ENCODE measurements at places on chromosomes 7 and 10.
A peak's percentile ranks its signal among the peaks of the same experiment; 100 is the strongest.

DNA sequence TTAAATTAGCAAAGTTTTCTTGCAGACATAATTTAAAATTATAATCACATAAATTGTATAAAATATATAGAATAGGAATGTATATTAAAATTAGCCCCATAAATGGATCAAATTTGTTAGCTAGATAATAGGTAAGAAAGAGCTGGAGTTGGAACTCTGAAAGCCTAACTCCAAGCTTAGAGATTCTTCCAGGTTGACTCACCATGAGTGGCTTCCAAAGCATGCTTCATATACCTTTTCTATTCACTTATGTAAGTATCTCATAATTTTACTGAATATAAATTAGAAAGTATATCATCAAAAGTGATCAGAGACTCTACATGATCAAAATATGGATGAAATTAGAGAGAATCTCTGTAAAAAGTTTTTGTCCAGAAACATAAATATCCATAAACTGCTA lies 320.7 kb upstream of the MAGI2 start:
- no peak for DNase-seq

GRCh38 chr10:68489919-68490318 lies 18.1 kb upstream of the DNA2 start:
- DNase-seq = no peak

- DNase-seq = no peak
These were observed 16.8 kb downstream of the STX1A start for GRCh38 chr7:73702665-73703064.

DNA sequence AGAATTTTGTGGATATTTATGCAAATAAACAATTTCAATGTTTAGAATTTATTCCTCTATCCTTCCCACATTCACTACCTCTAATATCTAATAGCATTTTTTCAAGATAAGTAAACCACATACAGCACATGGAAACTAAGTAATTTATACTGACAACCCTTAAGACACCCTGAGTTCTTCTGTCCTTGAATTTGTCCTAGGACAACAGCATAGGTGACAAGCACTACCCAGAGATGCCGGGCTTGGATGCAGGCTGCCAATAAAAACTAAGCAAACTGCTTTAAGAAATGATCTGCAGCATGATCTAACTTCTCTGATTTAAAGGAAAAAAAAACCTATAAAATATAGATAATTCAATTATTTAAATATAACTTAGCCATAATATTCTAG lies 22.7 kb downstream of the NT5C3A start:
- DNase-seq = no peak

- DNase-seq = no peak
These were observed at the start of gene SCART1 for GRCh38 chr10:133453516-133454203. Gene SCART1, plus strand, starts transcription at chr10:133453945. Its CDS starts 53 bp downstream, at chr10:133453998.

GRCh38 chr10:19892270-19892669 lies 76.0 kb downstream of the PLXDC2 start:
- DNase-seq = no peak

DNA sequence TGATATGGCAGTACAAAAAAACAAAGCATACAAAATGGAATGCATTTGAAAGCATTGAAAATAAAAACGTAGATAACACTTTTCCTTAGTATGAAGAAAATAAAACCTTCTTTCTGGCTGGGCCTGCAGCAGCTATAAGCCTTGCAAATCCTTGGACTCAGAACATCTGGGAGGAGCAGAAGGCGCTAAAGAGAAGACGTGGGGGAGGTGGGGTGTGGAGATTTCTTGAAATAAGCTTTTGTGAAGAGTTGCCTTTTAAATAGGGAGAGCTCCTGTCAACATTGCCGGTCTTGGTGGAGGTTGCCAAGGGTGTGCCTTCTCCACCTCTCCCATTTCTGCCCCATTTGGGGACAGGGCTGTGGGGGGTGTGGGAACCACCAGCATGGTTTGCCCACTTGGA lies 128.7 kb downstream of the TMEM178B start:
- no peak for DNase-seq

GRCh38 chr7:5213286-5213645 lies 23.2 kb downstream of the WIPI2 start:
- DNase-seq = no peak

DNA sequence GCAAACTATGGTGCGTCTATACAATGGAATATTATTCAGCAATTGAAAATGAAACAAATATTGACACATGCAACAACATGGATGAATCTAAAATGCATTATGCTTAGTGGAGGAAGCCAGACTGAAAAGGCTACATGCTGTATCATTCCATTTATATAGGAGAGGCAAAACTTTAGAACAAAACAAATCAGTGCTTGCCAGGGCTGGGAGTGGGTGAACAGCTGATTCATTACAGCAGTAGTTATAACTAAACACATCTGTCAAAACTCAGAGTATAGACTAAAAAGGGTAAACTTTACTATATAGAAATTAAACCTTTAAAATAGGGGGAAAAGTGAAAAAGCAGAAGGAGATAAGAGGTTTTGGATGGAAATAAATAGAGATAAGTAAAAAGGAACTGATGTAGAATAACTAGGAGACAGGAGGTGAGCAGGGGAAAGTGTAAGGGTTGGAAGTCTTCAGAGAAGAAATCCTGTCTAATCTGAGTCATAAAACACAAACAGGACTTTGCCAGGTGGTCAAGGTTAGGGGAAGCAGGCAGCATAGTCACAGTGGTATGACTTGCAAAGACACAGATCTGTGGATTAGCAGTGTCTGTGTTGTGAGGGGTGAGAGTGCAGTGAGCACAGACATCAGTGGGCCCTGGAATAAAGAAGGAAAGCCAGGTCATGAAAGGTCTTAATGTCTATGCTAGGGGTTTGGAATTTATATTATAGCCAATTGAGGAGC lies 349.8 kb downstream of the PHTF2 start:
- no peak for DNase-seq

DNA sequence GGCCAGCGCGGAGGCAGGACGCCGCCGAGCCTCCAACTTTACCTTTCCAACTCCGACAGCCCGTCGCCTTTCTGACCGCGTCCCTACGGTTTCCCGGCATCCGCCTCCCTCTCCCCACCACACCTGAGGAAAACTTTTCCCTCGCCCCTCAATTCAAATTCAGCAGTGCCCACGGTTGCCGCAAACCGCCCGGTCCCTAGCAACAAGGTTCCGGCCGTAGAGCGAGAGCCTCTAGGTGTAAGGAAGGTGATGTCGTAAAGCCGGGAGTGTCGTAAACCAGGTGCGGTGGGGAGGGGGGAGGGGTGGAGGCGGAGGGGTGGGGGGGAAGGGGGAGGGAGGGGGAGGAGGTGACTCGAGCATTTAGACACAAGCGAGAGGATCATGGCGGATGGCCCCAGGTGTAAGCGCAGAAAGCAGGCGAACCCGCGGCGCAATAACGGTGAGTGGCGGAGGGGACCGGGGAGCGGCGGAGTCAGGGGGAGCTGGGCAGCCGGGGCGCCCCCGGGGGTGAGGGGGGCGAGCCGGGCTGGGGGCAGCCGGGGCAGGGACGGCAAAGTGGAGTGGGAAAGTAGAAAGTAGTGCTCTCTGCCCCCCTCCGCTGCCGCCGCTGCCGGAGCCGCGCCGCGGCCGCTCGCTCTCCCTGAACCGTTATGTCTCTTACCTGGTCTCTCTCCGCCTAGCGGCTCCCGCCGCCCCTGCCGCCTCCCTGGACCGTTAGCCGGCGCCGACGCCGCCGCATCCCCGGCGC lies at the start of gene ZEB1:
TSS of gene ZEB1 (plus strand) at position 363 of the 748 bp plus-strand sequence. CDS start at position 382, 19 bp downstream.
- DNase-seq = peak; percentile 81

GRCh38 chr7:47683485-47683898 lies 101.6 kb upstream of the TNS3 start:
- DNase-seq = no peak

DNA sequence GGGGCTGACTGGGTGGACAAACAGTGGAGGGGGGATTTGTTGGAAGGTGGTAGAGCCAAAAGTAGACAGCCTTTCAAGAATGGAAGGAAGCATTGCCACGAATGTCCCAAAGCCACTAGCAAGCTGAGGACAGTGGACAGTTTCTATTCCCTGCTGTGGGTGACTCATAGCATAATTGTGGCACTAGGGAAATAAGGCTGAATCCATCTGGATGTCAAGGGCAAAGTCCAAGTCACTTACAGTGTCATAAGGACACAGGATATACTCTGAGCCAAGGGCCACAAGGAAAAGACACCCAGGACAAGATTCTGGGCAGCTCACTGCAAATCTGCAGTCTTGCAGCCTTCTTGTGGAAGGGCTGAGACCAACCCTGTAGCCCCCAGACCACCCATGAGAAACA lies 79.7 kb downstream of the FRMPD2 start:
- no peak for DNase-seq

DNA sequence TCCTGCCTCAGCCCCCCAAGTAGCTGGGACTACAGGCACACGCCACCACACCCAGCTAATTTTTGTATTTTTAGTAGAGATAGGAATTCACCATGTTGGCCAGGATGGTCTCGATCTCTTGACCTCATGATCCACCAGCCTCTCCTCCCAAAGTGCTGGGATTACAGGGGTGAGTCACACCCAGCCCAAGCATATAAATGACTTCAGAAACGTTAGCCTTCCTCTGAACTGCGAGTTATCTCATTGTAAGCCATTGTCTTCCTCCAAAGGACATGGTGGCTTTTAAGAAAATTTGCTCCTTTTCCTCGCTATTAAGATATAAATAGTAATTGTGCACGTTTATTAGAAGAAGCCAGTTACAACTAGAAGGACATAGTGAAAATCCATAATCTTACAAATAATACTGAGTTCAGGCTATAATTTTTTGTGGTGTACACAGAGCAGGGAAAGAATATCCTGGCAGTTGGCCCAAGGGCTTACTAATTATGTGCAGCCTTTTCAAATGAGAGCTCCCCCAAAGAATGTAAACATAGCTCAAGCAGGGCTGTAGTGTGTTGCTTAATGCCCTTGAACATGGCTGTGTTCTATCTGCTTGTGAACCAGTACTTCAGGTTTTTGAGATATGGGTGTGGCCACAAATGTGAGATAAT lies 495.8 kb downstream of the PARD3 start:
- DNase-seq = no peak

DNA sequence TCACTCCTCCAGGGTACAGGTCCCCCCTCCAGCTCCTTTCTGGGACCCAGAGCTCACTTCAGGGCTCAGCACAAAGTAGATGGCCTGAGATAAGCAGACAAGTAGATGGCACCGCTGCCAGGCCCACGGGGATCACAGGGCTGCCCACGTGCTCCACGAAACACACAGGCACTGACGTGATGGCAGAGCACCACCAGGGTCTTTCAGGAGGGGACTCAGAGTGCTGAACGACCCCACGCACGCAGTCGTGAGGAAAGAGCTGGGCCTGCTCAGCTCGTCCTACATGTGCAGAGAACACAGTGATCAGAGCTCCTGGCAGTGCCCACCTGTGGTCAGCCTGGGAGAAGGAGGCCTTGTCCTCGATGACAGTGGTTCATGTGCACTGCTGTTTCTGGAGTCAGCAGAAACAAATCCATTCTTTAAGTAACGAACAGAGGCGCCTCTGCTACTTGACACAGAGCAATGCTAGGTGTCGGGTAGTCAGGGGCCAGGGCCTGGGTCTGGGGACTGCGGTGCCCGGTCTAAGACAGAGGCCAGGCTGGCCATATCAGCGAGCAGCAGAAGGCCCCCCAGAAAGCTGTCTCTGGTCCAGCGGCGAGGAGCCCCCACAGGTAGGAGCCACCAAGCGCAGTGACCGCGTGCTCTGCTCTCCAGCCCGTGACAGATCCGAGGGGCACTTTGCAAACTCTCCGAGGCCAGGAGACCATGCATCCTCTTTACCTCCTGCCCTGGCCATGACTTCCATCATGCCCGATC lies 129.8 kb upstream of the FAM20C start:
- no peak for DNase-seq

- DNase-seq = no peak
These were observed 13.1 kb downstream of the ZCWPW1 start for GRCh38 chr7:100415448-100415847.

- no peak for DNase-seq
These were observed 143.8 kb downstream of the RSU1 start for GRCh38 chr10:16673443-16673842.

- no peak for DNase-seq
These were observed 86.0 kb upstream of the ZNF32 start for GRCh38 chr10:43734716-43735115.

GRCh38 chr7:36003343-36003742 lies 149.7 kb upstream of the EEPD1 start:
- no peak for DNase-seq

- no peak for DNase-seq
These were observed 258.0 kb downstream of the CELF2 start for GRCh38 chr10:11275651-11276050.

- no peak for DNase-seq
These were observed 1.1 kb downstream of the CAMK2G start for GRCh38 chr10:73873142-73873837.

GRCh38 chr7:116802746-116803152 lies 59.6 kb upstream of the CAPZA2 start:
- DNase-seq = peak; percentile 6

DNA sequence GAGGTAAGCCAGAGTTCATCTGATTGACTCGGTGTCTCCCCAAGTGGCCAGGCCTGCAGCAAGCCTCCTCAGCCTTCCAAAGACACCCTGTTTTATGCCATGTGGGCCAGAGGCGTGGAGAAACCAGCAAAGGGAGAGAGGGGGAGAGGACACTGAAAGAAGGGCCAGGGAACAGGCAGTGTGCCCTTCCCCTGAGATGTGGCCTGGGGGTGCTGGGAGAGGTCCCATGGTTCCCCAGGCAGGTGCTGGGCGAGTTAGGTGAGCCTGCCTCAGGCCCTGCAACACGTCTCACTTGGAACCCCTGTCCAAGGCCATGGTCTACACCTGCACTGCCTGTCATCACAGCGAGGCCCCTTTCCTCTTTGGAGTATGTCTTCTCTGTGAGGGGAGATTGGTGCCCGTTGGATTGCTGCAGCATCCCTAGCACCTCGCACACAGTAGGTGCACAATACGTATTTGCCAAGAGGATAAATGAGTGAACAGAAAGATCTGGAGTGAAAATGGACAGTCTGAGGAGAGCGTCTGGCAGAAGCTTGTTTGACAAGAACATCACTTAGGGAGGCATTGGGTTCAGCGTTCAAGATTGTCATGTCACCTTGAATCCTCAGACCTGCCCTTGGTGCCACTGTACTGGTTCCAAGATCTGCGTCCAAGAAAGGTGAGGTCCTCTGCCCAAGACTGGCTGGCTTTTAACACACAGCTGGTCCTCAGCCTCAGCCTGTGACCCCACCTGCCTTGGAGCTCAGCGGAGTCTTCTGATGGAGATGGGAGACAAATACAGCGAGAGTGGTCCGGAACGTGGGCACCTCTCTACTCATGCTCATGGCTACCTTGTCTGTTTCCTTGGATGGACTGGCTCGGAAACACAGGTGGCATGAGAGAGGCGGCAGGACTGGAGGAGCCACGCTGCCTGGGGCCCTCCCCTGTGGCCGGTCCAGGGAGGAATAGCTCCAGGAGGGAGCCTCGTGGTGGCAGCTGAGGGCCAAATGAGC lies 39.8 kb upstream of the NUB1 start:
- DNase-seq = no peak

- DNase-seq = no peak
These were observed 5.1 kb downstream of the UBE2H start for GRCh38 chr7:129947701-129948100.

- no peak for DNase-seq
These were observed 107.4 kb downstream of the SEMA3D start for GRCh38 chr7:85079434-85079833.

DNA sequence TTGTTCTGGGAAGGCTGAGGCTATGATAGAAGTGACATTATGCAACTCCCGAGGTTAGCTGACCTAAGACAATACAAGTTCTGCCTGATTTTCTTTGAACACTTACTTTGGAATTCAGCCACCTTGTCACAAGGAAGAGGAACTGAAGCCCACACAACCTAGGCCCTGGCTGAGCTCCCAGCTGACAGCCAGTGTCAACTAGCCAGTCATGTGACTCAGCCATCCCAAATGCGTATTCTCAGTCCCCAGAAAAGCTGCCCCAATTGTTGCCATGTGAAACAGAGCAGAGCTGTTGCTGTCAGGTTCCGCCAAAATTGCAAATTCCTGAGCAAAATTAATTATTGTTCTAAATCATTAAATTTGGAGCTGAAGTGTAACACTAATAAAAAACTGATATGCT lies 1010.0 kb downstream of the XPNPEP1 start:
- no peak for DNase-seq
